ENCODE measurements at places on chromosomes 7 and 10. TPM values are rescaled to one million over a fixed set of nuclear protein-coding genes. Genes with fewer than 3 reads are reported as not detected.

GRCh38 chr7:129670656-129671055, 59.1 kb downstream of the NRF1 start:
- no peak for DNase-seq

- DNase-seq: no peak
Observed at GRCh38 chr10:89086801-89087521, 96.4 kb downstream of the FAS start.

- DNase-seq: no peak
Observed at GRCh38 chr10:58275908-58276307, 6.9 kb downstream of the CISD1 start.

GRCh38 chr7:82294382-82294784, 149.2 kb downstream of the CACNA2D1 start:
- no peak for DNase-seq

- no peak for DNase-seq
Observed at GRCh38 chr7:66281678-66282590, 76.8 kb downstream of the TPST1 start.

Gene NEBL
- total RNA-seq: 2.1 TPM

Gene SORCS3
- 0.26 TPM for total RNA-seq

DNA sequence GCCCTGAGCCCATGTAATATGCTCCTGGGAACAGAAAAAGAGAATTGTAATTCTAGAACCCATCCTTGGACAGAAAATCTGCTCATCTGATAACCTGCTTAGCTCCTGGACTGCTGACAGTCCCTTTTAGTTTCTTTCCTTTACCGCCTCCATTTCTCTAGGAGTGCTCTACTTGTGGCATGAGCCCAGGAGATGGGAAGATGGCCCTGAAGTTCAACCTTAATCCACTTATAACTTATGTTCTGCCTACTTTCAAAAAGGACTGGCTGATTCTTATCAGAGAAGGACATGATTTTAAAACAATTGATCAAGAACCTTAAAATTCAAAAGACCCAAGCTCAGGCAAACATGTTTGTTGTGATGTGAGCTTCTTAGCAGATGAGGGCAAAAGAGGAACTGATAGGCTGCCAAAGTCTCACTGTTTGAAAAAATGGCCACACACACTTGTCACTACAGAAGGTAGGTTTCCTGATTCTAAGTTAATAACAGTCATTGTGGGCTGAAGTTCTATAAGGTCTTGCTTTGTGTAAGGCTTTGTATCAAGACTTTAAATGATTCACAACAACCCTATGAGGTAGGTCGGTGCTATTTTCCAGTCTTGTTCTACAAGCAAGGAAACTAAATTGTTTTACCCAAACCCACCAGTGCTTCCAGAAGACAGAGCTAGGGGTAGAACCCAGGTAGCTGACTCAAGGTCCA, 94.3 kb upstream of the AFAP1L2 start:
- no peak for DNase-seq

DNA sequence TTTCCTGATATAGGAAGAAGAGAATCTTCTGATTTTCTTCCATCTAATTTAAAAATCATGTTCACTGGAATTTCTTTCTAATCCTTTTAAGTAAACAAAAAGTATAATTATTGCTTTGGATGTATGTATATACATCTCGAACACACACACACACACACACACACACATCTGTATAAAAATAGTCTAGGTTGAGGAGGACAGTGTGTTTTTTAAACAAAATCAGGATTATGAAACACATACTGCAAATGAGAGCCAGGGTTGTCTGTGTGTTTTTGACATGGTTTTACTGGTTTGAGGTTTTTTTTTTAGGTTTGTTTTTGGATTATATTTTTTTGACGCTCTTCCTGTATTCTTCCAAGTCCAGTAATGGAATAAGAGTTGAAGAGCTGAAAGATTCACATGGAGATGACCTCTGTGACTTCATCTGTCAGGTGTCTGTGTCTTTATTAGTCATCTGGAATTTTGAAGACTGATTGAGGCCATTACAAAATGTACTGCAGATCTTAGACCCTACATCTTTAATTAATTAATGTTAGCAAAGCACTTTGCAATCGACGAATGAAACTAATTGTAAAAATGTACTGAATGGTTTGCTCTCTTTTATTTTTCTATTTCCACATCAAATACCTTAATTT, 237.1 kb downstream of the SUGCT start:
- DNase-seq: no peak

DNA sequence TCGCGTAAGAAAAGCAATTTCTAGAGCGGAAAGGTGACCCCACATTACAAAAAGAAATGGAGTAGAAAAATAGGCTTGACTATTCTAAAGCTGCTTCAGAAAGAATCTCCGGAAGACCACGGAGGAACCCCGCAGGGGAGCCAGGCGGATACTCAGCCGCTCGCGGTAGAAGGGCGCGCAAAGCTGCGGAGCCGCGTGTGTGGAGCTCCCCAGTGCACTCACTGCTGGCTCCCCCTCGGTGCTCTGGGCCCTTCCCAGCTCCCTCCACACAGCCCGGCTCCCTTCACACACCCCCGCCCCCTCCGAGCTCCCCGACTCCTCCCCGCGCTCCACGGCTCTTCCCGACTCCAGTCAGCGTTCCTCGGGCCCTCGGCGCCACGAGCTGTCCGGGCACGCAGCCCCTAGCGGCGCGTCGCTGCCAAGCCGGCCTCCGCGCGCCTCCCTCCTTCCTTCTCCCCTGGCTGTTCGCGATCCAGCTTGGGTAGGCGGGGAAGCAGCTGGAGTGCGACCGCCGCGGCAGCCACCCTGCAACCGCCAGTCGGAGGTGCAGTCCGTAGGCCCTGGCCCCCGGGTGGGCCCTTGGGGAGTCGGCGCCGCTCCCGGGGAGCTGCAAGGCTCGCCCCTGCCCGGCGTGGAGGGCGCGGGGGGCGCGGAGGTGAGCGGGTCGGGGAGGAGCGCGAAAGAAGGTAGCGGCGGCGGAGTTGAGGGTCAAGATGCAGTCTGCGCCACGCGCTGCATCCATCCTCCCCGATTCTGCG, at the start of gene STEAP2:
TSS of gene STEAP2 (plus strand) at position 350 of the 758 bp plus-strand sequence. CDS start 13,343 bp downstream, outside the sequence.
- DNase-seq: peak; percentile 96

DNA sequence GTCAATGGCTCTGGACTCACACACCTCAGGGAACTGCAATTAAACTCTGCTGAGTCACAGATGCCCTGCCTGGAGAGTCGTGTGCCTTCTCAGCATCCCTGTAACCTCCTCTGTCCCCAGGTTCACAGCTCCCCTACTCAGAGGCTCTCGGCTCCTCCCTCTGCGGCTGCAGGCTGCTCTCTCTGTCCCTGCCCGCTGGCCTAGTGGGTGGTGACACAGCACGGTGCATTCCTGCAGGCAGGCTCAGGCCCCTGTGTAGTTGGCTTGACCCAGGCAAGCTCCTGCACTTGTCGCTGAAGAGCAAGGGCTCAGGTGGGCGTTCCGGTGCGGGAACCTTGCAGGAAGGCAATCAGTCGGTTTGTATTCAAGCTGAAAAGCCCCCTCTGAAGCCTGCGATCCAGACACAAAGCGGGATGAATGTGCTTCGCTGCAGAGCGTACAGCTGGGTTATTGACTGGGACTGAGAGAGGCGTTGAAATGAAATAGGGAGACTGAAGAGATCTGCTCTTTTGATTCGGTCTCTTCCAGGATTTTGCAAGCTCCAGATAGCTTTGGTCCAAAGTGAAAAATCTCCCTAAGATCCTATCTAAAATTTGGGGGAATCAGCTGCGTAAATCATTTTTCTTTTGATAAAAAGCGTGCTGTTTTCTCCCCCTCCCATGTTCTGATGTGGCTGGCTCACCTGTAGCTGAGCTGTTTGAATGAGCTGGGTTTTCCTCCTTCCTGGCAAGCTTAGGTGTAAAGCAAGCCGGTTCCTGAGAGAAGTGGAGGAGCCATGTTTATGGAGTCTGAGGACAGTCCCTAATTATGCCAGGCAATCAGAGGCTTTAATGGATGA, 208.7 kb upstream of the PHYHIPL start:
- DNase-seq: no peak

DNA sequence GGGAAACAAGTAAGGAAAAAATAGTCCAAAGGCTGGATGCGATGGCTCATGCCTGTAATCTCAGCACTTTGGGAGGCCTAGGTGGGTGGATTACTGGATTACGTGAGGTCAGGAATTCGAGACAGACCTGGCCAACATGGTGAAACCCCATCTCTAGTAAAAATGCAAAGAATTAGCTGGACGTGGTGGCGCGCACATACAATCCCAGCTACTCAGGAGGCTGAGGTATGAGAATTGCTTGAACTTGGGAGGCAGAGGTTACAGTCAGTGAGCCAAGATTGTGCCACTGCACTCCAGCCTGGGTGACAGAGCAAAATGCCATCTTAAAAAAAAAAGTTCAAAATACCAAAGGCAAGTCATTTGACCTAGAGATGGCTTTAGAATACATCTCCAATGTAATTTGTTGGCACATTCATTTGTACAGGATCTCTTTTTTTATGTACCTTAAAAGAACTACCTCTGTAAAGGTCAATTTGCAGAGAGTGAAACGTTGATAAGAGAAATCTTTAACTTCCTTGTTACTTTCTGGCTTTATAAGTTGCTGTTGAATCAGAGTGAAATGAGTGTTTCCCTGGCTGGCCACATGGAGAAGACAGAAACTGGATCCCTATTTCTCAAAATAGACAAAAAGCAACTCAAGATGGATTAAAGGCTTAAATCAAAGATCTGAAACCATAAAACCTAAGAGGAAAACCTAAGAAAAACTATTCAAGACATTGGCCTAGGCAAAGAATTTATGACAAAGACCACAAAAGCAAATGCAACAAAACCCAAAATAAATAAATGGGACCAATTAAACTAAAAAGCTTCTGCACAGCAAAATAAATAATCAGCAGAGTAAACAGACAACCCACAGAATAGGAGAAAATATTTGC, 260.7 kb downstream of the KLF6 start:
- DNase-seq: no peak

DNA sequence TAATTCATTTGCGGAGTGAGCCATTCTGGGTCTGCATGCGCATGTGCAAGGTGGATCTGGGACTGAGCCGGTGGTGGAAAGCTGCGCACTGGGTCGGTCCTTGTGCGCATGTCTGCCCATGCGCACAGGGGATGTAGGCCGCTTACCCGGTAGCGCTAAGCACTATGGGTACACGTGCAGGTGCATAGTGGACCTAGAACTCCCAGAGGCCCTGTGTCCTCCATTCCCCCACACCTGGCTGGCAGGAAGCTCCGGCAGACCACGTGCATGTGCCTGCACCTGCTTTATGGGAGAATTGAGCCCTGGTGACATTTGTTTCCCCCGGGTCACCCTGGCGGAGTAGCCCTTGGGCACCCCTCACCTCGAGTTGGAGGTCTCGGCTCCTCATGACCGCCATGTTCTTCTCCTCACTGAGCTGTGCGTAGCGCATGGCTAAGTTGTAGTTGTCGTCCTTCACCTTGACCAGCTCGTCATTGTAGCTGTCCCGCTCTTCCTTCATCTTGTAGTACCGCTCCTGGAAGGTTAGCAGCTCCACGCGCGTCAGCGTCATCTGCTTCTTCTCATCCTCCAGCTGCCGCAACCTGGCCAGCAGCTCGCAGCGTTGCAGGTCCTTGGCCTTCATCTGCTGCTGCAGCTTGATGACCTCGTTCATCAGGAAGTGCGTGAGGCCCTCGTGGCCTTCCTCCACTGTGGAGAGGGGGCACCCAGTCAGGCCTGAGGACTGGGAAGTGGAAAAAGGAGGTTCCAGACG, 99.6 kb downstream of the CARD11 start:
- no peak for DNase-seq

GRCh38 chr7:131108212-131108940, 219.3 kb upstream of the MKLN1 start:
- DNase-seq: no peak

Gene DGKI
- total RNA-seq: 2.9 TPM

DNA sequence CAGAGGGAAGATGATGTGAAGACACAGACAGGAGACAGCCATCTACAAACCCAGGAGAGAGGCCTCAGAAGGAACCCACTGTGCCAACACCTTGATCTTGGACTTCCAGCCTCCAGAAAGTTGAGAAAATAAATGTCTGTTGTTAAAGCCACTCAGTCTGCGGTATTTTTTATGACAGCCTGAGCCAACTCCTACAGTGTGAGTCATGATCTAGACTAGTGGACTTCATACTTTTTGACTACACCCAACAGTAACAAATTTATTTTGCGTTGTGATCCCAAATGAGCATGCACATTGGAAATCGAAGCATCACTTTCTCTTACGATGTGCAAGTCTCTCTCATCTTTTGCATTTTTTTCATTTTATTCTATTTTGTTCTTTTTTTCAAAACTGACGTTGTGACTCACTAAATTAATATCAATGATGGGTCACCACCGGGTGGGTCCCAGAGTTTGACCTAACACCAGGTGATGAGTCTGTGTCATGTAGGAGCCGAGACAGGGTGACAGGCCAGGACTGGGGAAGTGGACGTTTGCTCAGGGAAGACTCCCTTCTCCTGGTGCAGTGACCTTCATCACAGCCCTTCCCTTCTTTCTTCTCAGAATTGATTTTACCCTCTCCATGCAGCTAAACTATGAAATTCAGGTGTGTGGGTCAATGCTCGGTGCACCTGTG, 28.9 kb downstream of the PHYH start:
- no peak for DNase-seq
